ENCODE measurements at places on chromosomes 5 and 9.

DNA sequence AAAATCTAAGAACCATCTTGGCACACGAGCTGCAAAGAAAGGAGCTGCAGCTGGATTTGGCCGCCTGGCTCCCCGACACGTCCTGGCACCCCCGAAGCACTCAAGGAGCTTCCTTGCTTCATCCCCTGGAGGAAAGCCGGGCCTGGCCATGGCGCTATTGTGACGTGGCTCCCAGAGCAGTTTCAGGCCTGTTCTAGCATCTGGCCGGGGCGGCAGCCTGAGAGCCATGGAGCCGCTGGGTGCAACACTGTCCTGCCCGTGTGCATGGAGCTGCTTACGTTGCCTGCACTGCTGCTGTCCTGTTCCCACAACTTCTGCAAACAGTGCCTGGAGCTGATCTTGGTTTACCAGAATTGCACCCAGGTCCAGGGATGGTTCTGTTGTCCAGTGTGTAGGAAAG, 63.5 kb downstream of the PTPDC1 start:
- DNase-seq: no peak

- no peak for DNase-seq
These were observed 225.0 kb upstream of the PRR16 start for GRCh38 chr5:120239086-120239485.

GRCh38 chr5:89996890-89997289, 412.7 kb downstream of the CETN3 start:
- no peak for DNase-seq

GRCh38 chr5:143024228-143024920, 254.2 kb downstream of the ARHGAP26 start:
- DNase-seq: no peak

DNA sequence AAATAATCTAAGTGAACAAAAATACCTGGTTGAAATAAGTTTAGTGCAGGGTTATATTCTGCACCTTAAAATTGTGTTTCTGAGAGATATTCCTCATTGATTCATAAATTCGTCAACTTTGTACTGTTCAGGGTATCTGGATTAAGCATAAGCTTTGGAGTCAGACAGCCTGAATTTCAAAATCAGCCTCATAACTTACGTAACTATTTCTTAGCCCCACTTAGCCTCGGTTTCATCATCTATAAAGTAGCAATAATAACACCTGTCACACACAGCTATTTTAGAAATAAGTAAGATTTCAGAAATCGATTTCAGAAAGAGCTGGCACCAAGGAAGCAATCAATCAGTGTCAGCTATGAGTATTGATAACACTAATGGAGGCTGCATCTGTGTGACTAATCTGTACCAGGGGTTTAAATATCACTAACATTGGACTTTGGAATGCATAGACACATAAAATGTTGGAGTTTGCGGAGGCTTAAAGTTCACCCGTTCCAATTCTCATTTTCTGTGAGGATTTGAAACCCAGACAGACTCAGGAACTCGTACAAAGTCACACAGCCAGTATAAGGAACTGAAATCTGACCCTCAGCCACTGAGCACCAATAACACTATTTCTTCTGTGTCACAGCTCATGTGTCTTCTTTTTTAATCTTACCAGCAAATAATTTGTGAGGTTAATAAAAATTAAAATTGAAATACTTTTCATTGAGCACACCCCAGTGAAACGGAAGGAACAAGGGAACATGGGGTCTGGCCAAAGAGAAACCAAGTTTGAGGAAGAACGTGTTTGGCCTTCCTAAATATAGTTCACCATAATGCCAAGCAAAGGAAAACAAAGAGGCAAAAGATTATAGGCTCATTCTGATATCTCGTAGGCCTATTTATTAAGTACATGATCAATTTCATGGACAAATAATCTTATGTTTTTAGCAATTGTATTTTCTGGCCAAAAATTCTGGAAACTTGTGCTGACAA, 194.4 kb upstream of the PTGER4 start:
- no peak for DNase-seq

All from A172 (cell line).